RPMI7951 (cell line): ENCODE measurements at places on chromosomes 16 and 17.

DNA sequence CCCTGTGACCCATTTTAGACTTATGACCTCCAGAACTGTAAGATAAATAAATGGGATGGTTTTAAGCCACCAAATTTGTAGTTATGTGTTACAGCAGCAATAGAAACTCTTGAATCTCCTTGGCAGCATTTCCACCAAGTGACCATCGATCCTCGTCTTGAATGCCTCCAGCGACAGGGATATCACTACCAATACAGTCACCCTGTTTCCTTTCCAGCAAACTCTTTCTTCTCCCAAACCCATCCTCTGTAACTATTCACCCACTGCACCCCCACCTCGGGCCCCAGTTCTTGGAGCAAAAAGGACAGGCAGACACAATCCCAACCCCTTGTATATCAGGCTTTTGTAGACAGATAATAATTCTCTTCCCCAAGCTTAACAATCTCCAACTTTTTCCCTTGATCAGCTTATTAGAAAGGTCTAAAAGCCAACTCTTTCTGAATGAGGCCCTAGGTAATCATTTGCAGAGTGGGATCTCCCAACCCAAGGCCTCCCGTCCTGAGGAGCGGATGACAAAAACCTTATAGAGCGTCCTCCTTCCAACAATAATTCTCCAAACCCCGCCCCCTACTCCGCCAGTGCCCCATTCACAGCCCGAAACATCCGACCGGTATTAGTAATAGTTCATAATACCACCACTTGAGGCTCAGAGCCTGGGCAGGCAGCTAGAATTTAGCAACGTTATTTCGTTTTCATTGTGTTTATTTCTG lies 14.7 kb upstream of the PLLP start:
- DNase-seq, result no peak

DNA sequence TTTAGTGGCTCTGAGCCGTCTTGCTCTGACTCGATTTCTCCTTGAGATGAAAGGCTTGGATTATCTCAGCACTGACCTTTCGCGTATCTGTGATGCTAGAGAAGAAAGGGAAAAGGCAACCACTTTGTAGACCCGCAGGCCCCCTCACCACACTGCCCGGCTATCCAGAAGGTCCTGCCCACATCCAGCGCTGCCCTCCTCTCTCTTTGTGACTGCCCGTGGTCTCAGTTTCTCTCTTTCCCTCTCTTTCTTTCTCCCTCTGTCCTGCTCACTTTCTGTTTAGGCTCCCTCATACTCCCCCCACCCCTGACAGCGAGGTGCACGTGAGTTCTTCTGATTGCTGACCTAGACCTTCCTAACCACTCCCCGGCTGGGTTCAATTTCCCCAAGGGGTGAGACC lies 12.8 kb upstream of the TBX21 start:
- no peak for DNase-seq

DNA sequence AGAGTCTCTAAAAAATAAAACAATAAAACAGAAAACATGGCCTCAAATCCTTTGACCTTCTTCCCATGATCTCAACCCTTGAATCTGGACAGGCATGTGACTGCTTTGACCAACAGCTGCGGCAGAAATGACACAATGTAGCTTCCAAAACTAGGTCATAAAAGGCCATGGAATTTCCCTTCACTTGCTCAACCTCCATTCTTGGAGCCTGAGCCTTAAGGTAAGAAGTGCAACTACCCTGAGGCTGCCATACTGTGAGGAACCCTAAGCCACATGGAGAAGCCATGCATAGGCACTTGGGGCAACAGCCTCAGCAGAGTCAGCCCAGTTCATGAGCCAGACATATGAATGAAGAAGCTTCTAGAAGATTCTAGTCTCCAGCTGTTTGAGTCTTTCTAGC lies 75.7 kb upstream of the BRD7 start:
- peak; percentile 18 for DNase-seq

GRCh38 chr16:70746708-70747424 lies 54.1 kb downstream of the VAC14 start:
- DNase-seq, result peak; percentile 95

DNA sequence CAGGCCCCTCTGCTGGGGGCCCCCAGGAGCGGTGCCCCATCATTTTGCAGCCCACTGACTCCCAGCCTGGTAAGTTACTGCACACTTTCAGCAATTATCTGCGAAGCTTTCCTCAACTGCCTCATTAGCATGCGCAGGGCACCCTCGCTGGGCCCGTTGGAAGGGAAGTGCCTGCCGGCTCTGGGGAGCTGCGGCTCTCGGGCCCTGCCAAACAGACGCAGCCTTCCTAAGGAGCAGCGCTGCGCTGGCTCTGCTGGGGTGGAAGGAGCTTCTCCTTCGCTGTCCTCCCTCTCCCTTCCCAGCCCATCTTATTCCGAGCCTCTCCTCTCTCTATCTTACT lies 71.0 kb downstream of the RBBP6 start:
- DNase-seq, result no peak

- DNase-seq, result no peak
Measured at GRCh38 chr17:65270499-65271253, 133.5 kb downstream of the RGS9 start.
